AG09309 (cell line): ENCODE measurements at places on chromosomes 5 and 9.

- DNase-seq, result no peak
Measured at GRCh38 chr5:136560126-136560525, 194.8 kb upstream of the TRPC7 start.

- no peak for DNase-seq
Measured at GRCh38 chr5:10059556-10059955, 190.1 kb downstream of the ATPSCKMT start.

DNA sequence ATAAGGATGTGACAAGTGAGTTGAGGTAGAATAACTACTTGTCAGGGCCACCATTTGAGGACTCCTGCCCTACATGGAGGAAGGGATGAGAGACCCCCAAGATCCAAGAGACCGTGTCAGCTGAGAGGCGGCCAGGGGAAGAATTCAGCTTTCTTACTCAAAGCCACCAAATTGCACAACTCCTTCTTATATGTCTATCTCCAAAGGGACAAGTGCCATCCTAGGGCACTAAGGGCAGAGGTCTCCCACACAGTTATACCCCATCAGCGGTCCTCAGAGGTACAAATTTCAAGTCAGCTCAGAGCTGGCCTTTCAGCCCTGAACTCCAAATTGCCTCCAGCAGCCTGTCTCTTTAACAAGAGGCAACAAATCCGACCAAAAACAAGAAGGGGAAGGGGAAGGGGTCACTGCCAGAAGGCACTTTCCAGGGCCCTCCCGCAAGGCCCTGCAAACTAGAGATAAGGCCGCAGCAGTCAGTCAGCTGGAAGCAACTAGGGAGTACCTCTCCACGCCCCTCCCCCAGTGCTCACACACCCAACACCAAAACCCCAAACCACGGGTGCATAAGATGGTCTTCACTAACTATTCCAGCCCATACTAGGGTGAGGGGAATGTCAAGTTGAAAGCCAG is 6.1 kb upstream of the STOML2 start:
- no peak for DNase-seq

DNA sequence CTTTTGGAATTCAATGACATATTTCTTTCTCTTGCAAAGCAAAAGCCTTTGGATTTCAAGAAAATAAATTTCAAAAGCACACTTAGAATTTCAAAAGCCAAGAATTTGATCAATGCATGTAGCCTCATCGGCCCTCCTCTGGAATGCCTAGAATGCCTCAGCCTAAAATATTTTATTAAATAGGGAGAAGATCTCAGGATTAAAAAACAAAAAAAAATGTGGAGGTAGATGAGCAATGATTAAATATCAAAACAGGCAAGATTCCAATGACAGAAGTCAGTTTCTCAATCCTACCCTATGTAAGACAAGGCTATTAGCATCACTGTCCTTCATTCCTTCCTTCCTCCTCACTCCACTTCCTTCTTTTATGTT is 169.0 kb downstream of the CDH6 start:
- no peak for DNase-seq

- no peak for DNase-seq
Measured at GRCh38 chr9:131868766-131869165, 128.9 kb upstream of the RAPGEF1 start.

- no peak for DNase-seq
Measured at GRCh38 chr5:63554191-63554590, 408.1 kb downstream of the HTR1A start.

- DNase-seq, result no peak
Measured at GRCh38 chr5:134007581-134008265, 2.9 kb upstream of the VDAC1 start.

GRCh38 chr5:179427676-179428056 is 82.4 kb upstream of the ADAMTS2 start:
- no peak for DNase-seq

GRCh38 chr9:114968671-114969070 is 38.3 kb upstream of the TNFSF8 start:
- DNase-seq, result no peak

- no peak for DNase-seq
Measured at GRCh38 chr9:137432687-137433348, 8.3 kb downstream of the ENTPD8 start.

- DNase-seq, result no peak
Measured at GRCh38 chr5:107979900-107980299, 309.2 kb upstream of the EFNA5 start.

DNA sequence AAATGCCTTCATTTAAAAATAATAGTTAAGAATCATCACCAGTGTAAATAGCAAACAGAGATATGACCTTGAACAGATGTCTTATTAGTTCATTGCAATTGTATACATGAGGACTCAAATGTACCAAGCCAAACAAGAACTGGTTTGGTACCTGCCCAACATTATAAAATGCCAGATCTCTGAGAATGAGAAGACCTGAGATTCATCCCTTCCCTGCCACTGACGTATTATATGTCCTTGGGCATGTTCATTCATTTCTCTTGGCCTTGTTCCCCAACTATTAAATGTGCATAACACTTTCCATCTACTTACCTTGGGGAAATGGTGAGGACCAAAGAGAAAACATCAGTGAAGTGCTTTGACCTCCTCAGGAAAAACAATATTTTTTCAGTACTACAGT is 33.6 kb upstream of the ERBIN start:
- no peak for DNase-seq

GRCh38 chr5:170865622-170866021 is 3.8 kb downstream of the RANBP17 start:
- no peak for DNase-seq

DNA sequence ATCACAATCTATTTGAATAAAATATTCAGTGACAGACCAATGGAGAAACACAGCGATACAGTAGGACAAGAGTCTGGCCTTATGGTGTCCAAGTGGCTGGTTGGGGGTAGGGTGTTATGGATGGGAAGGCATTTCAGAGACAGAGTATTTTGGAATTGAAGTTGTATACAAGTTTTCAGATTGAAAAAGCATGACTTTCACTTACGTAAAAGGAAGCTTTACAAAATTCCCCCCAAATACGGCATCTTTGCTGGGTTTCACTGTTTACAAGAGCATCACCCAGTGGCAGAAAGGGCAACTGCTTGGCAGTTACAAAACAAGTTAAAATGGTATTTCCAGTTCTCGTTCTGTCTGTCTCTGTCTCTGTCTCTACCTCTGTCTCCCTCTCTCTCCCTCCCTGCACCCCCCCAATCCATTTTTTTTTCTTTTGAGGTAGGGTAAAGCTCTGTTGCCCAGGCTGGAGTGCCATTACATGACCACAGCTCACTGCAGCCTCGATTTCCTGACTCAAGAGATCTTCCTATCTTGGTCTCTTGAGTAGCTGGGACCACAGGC is 86.2 kb downstream of the PTPN3 start:
- DNase-seq, result peak; percentile 32

DNA sequence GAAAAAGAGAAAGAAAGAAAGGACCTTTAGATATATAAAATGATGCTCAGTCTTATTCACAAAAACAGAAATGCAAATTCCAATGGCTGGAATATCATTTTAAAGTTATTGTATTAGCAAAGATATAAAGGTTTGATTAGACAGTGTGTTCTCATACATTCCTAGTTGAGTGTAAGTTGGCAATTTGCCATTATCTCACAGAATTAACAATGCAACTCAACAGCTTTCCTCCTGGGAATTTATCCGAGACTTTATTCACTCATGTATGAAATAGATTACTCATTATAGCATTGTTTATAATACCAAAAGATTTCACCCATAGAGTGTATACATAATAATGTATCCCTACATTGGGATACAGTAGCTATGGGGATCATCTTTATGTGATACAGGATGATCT is 27.1 kb upstream of the MLLT3 start:
- DNase-seq, result no peak

DNA sequence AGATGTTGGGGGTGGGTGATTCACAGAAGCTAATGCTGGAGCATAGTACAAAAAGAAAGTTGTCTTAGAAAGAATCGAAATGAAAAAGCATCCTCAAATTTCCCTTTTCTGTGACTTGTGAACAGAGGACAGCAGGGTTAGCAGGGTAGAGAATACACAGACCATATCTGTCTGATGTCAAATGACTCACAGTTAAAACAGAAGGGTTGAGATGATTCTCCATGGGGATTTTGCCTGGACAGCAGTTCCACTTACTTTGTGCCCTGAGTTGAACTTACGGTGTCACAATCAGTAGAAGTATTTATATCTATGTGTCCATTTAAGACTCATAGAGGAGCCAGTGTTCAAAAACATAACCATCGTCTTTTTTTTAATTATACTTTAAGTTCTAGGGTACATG is 801.6 kb downstream of the KCTD16 start:
- no peak for DNase-seq

GRCh38 chr9:79266986-79267385 is 304.8 kb upstream of the TLE4 start:
- no peak for DNase-seq

DNA sequence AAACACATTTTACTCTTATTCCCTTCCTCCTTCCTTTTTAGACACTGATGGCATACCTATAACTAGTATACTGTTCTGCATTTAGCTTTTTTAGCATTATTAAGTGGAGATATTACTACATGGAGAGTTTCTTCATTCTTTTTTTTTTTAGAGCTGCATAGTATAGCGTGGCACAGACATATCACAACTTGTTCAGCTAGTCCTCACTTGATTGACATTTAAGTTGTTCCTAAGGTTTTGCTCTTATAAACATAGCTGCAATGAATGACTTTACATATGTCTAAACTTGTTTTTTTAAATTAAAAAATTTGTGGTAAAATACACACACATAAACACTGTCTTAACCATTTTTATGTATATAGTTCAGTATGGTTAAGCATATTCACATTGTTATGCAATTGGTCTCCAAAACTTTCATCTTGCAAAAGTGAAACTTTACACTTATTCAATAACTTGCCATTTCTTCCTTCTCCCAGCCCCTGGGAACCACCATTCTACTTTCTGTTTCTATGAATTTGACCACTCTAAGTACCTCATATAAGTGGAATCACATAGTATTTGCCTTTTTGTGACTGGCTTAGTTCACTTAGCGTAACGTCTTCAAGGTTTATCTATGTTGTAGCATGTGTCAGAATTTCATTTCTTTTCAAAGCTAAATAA is 48.7 kb downstream of the ANKDD1B start:
- no peak for DNase-seq

GRCh38 chr9:116506685-116507084 is 180.4 kb upstream of the TRIM32 start:
- DNase-seq, result no peak

DNA sequence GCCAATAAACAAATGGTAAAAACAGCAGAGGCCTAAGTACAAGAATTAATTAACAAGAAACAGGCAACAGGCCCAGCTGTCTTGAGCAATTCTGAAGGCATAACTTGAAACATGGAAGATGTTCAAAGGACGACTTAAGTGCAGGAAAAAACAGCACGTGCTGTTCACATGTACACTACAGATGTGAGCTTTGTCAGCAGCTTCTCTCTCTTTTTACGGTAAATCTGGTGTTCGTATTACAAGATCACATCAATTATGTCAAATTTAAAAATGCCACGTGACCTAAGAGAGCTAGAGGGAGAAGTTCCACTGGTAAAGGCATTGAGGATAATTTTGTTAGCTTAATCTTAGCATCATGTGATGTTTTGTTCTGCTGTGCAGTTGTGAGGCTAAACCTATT is 281.1 kb downstream of the PSAT1 start:
- no peak for DNase-seq

- DNase-seq, result no peak
Measured at GRCh38 chr9:98364086-98364485, 108.6 kb upstream of the TBC1D2 start.

DNA sequence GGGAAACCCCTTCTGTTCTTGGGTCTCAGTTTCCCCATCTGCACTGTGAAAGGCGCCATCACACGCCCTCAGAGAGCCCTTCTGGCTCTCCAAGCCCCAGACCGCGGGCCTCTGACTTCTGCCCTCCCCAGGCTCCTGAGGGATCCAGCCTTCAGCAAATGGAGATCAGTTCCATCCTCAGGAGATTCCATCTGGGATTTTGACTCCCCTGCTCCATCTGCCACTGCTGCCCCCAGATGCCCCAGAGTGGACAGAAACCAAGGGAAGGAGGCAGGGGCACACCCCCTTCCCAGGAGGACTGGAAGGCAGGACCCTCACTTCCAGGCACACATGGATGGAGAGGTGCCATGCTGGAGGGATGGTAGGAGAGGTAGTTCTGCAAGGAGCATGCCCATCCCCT is 18.7 kb upstream of the RPS14 start:
- no peak for DNase-seq

GRCh38 chr9:129313331-129313955 is 135.4 kb upstream of the IER5L start:
- no peak for DNase-seq

GRCh38 chr5:35884191-35884769 is 27.6 kb downstream of the IL7R start:
- DNase-seq, result peak; percentile 87

DNA sequence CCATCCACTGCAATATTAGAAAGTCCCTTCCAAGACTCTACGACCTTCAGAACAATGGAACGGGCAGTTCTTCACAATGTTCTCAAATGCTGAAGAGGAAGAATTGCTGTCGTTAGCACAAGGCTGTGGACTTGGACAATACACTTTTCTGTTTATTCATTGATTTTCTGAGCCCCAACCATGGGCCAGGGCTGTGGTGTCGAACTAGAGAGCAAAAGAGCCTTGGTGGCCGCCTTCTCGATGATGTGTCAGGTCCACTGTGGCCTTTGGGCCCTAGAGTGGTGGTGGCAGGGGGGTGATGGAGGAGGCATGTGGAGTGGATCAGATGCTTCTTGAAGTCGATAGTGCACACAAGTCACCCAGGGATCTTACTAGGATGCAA is 18.5 kb upstream of the KIF12 start:
- DNase-seq, result no peak

DNA sequence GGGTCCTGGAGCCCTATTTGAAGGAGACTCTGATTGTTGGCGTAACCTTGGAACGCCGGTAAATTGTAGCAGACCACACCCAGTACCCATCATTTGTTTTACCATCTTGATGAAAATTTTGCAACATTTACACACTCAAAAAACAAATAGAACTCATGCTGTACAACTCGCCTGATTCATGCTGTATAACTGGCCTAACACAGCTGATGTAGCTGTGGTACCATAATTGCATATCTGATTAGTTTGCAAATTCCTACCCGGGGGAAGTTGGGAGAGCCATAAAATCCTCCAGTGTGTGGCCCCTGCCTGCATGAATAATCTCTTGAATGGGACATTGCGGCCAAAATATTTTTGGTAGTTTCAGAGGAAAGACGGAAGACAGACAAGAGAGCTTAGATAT is 9.7 kb downstream of the NIPAL4 start:
- peak; percentile 27 for DNase-seq

- DNase-seq, result peak; percentile 50
Measured at GRCh38 chr9:71929223-71929622, 17.8 kb downstream of the C9orf85 start.

- DNase-seq, result no peak
Measured at GRCh38 chr9:134381671-134382516, 55.6 kb downstream of the RXRA start.

- DNase-seq, result peak; percentile 75
Measured at GRCh38 chr9:108162664-108163063, 673.1 kb upstream of the KLF4 start.

GRCh38 chr5:72511366-72511765 is 4.2 kb upstream of the ZNF366 start:
- DNase-seq, result no peak

- DNase-seq, result no peak
Measured at GRCh38 chr5:106086352-106086751, 1584.4 kb downstream of the EFNA5 start.
